Thyroid gland (tissue), 4 donors: ENCODE measurements at places on chromosomes 6 and 20.

GRCh38 chr6:146408583-146408982, 135.1 kb upstream of the RAB32 start:
- DNase-seq: no peak

DNA sequence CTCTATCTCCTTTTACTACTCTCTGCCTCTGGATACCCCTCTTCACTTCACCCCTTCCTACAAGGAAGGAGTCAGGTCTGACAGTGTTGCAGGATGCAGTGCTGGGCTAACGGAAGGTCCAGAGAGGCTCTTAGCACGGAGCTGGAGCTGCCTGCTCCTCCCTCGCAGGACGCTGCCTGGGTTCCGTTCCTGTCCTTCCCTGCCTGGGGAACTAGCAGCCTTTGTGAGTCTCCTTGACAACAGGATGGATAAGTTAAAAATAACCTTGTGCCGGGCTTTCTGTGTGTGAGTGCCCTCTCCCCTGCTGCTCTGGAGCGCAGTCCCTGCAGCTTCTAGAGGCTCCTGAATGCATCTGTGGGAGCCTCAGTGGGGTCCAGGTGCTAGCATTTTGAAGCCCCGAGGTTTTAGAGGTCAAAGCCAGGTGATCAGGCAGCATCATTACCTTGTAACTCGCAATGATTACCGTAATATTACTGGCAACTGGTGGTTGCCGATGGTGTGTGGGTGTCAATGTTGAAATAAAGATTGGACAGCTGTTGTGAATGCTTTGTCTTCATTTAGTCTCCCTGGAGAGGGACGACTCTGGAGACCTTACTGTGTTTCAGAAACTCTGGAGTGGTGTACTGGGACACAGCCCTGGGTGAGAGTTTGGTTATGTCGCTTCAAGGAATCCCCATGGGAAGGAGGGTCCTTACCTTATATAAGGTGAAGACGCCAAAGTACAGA, 44.4 kb downstream of the CDS2 start:
- no peak for DNase-seq

- DNase-seq: no peak
Measured at GRCh38 chr20:51528263-51529027, 14.1 kb downstream of the NFATC2 start.

DNA sequence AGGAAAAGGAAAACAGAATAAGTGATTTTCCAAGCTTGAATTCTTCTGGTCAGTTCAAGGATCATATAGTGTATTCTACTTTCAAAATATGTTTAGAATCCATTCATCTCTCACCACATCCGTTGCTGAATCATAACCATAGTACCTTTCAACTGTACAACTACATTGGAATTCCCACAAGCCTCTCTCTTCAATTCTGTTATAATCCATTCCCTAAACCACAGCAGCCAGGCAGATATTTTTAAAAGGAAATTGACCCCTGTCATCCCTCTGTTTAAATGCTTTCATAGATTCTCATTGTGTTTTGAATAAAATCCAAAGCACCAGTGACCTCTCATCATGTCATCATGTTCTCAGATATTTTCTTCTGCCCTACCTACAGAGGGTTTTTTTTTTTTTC, 412.7 kb downstream of the GRIK2 start:
- no peak for DNase-seq

- peak; percentile 68 for DNase-seq
Measured at GRCh38 chr6:41548098-41548840, 2.1 kb downstream of the FOXP4 start.

DNA sequence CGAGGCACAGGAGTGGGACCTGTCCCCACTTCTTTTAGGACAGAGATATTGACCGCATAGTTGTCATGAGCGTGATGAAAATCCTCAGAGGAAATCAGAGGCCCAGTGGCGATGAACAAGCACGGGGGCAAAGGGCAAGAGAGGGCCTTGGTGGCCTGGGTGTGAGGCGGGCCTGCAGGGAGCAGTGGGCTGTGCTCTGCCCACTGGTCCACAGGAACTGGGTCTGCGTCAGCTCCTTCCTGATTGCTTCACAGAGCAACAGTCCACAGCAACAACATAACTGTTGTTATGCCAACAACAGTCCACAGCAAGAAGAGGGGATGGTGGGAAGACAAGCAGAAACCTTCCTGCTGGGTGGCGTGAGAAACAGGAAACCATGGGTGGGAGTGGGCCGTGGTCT, 335.6 kb downstream of the ZFAND3 start:
- DNase-seq: no peak

DNA sequence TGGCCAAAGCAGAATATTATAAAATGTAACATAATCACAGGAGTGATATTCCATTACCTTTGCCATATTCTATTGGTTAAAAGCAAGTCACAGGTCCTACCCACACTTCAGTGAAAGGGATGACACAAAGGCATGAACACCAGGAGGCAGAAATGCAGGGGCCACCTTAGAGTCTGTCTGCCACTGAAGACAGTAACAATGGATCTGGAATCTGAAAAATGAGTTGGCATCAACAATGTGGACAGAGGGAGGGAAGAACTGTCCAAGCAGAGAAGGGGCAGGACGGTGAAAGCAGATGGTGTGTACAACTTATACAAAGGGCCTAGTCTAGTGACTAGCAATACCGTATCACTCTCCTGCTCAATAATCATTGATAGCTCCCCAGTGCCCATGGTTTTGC, 6.6 kb upstream of the LPIN3 start:
- DNase-seq: no peak

GRCh38 chr6:157225575-157225995, 97.7 kb downstream of the TMEM242 start:
- no peak for DNase-seq

GRCh38 chr6:23180504-23181293, 611.3 kb downstream of the HDGFL1 start:
- DNase-seq: peak; percentile 83

GRCh38 chr6:143206550-143206949, 145.9 kb downstream of the AIG1 start:
- DNase-seq: no peak

- no peak for DNase-seq
Measured at GRCh38 chr20:3539311-3540107, 68.7 kb downstream of the ATRN start.

- DNase-seq: no peak
Measured at GRCh38 chr20:62353289-62354030, 13.7 kb downstream of the LAMA5 start.

DNA sequence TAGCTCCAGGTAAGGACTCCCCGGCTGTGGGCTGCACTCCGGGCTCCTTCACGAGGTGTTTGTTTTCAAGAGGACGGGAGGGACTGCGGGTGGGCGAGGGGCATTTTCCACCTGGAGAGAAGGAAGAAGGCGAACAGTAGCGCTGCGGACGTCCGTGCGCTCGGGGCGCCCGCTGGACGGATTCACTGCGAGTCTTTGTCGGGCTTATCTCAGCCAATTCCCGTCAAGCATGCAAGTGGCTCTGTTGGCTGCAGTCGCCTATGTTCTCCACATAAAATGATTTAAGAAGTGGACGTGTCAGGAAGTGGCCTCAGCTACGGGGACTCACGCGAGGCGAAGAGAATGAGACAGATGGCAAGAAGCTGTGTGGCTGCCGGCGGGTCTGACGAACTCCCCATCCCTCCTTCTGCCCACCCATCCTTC, 332 bp downstream of the GRIK2 start:
- peak; percentile 19 for DNase-seq

GRCh38 chr20:50153153-50153499, 397 bp downstream of the PEDS1 start:
- no peak for DNase-seq

DNA sequence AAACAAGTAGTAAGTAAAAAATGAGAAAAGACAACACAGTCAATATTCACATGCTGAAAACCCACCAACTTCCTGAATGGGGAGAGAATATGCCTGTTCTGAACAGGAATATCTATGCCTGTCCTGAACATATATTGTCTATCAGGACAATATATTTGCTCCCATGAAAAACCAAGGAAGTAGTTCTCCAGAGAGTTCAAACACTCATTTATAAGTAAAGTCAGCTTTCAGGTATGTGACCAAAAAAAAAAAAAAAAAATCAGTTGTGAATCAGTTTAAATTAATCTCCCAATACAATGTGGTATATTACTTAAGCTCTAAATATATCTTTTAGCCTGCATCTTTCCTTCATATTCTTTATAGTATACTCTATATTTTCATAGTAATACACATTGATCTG, 119.5 kb downstream of the MYB start:
- no peak for DNase-seq

- DNase-seq: no peak
Measured at GRCh38 chr20:33719277-33719988, 677 bp downstream of the PXMP4 start.

- no peak for DNase-seq
Measured at GRCh38 chr20:63533388-63533787, 3.8 kb downstream of the PTK6 start.

DNA sequence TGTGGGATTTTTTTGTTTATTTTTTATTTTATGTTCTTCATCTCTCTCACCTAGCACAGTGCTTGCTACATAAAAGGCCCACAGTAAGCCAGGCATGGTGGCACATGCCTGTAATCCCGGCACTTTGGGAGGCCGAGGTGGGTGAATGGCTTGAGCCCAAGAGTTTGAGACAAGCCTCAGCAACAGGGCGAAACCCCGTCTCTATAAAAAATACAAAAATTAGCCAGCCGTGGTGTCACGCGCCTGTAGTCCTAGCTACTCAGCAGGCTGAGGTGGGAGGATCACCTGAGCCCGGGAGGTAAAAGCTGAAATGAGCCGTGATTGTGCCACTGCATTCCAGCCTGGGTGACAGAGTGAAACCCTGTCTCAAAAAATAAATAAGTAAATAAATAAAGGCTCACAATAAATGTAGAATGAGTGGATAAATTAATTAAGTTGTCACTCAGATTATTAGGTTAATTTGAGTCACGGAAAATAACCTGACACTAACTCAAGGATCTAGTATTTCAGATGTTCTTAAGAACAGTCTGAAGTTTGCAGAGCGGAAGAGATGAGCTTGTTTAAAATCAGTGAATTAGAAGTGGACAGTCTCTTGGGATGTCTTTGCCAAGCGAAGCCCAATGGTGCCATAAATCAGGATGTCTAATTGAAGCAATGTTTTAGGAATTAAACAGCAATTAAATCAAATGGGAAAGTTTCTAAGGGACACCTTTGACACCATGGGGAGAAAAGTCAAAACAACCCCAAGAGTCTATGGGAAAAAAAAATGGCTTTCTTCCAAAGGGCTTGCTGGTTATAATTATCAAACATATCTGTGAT, 214.4 kb downstream of the ZNF217 start:
- peak; percentile 92 for DNase-seq

DNA sequence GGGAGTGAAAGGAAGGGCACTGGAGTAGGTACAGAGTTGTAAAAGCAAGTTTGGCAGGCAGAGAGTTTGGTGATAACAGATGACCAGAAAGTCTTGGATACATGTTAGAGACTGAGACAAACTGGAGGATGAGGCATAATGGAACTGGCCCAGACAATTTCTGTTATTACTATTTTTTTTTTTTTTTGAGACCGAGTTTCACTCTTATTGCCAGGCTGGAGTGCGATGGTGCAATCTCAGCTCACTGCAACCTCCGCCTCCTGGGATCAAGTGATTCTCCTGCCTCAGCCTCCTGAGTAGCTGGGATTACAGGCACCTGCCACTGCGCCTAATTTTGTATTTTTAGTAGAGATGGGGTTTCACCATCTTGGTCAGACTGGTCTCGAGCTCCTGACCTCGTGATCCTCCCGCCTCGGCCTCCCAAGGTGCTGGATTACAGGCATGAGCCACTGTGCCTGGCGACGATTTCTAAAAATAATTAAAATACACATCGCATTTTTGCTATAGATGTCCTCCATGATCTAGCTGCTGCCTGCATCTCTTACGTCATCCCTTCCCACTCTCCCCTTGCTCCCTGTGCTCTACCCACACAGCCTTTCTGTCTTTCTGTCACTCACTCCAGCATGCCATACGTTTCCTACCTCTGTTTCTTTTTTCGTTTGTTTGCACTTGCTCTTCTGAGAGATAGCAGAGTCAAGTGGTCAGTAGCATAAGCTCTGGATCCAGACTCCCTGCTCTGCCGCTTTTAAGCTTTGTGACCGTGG, 23.5 kb downstream of the MAPK14 start:
- no peak for DNase-seq

DNA sequence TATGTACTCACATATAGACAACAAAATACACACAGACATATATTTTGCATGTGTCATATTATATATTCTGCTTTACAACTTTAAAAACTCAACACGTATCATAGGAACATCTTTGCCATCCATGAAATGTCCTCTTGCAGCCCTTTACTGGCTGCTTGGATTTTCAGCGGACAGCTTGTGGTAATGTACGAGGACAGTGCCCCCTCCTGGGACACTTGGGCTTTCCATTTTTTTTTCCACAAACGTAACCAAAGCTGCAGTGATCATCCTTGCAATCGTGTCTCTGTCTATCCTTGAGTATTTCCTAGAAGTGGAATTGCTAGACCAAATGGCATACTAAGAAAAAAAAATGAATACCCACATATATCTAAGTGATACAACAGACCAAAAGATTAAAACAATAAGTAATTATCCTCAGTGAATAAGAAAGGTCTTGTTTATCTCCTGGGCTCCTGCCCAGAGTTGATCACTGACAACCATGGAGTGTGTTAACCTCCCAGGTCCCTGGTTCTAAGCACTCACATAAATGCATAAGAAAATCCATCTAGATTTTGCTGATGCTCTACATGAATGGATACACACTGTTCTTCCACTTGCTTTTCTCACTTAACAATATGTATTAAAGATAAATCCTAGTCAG, 18.1 kb downstream of the BPI start:
- peak; percentile 9 for DNase-seq

GRCh38 chr6:56916849-56917551, 37.9 kb upstream of the BEND6 start:
- no peak for DNase-seq

DNA sequence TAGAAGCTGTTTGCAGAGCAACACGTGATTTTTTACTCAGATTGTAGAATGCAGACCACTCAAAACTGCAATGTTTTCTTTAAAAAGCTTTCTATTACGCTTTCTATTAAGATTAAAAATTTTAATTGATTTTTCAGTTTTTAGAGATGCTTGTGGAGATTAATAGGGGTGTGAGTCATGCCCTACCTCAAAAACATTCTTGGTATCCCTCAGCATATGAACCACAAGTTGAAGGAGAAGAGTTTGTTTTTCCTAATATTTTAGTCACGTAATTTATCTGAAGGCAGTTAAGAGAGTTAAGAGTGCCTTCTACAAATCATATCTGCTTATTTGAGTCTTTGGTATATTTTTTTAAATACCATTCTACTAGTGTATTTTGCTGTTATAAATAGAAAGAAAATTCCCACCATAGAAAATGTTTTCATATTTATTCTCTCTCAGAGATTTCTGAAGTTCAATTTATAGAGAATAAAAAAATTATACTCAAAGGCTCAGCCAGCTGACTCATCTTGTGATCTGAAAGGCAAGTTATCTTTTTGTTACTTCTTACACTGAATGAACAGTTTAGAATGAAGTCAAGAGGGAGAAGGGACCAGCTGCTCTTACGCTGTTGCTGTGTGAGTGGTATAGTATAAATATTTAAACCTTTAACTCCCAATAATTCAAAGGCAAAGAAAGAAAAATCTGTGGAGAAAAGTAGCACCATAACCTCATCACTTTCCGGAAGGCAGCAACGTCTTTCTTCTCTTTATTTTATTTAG, 7.6 kb downstream of the RIPOR2 start:
- DNase-seq: no peak

GRCh38 chr20:21936720-21937380, 231.4 kb downstream of the PAX1 start:
- no peak for DNase-seq

GRCh38 chr6:10383331-10384090, 31.4 kb downstream of the TFAP2A start:
- no peak for DNase-seq
